Adrenal gland (tissue), 19 donors: ENCODE measurements at places on chromosomes 1 and 21. TPM values are rescaled to one million over a fixed set of nuclear protein-coding genes. Genes with fewer than 3 reads are reported as not detected.

MGST3 gene
- 225 TPM for total RNA-seq

- H3K4me3 ChIP-seq, result no peak overlapping the region
- no peaks in the 10 kb centered on the region for H3K36me3 ChIP-seq
- H3K27me3 ChIP-seq, result no peaks in the 10 kb centered on the region
- H3K4me1 ChIP-seq, result peaks cover 11% of the 10 kb centered on the region
These were observed 17.8 kb downstream of the TMEM50A start for GRCh38 chr1:25355841-25356395.

- no peak for DNase-seq
- H3K4me3 ChIP-seq, result no peak overlapping the region
- no peaks in the 10 kb centered on the region for H3K4me1 ChIP-seq
- no peaks in the 10 kb centered on the region for H3K36me3 ChIP-seq
- H3K27ac ChIP-seq, result no peak overlapping the region
These were observed 81.2 kb upstream of the IFFO2 start for GRCh38 chr1:19037659-19038058.

C1orf226 gene
- total RNA-seq, result 3.5 TPM

DNA sequence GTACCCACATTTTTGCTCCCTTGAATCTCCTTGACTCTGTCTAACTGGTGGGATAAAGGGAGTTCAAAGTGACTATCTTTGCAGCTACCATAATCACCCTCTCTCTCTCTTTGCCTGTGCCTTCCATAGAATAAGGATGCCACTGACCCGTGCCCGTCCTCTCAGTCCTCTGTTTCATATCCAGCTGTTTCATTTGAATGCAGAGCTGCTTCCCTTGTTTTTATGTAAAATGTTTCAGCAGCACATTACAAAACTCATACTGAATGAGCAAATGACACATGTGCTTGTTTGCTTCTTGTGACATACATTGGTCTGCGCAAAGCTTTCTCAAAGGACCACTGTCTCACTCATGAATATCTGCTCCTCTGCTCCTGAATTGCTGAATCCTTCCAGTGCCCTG lies 38.4 kb downstream of the CDC42 start:
- no peaks in the 10 kb centered on the region for H3K27me3 ChIP-seq
- peaks cover 40% of the 10 kb centered on the region for H3K36me3 ChIP-seq
- H3K4me1 ChIP-seq, result peaks cover 39% of the 10 kb centered on the region
- no peak overlapping the region for H3K4me3 ChIP-seq
- H3K27ac ChIP-seq, result no peak overlapping the region
- no peak for DNase-seq

HCN3 gene
- 6.5 TPM for total RNA-seq

NUP210L gene
- total RNA-seq, result 0.06 TPM

DNA sequence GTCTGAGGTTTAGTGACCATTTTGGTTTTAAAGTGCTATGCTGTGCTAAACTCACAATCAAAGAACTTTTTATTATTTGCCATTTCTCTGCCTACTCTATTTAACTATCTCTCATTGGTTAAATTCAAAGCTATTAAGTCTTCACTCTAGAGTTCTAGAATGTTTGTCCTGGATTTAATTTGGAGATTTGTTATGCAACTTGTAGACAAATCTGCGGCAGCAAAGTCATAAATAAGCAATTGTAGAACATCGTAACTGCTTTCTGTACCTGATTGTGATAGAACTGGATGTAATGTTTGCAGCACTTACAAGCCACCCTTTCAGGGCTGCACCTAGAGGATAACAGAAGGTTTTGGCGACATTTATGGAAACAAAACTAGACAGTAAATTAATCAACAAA lies 566.5 kb upstream of the ADGRL2 start:
- H3K27me3 ChIP-seq, result no peaks in the 10 kb centered on the region
- DNase-seq, result no peak
- no peak overlapping the region for H3K4me3 ChIP-seq
- no peaks in the 10 kb centered on the region for H3K36me3 ChIP-seq
- H3K4me1 ChIP-seq, result peaks cover 27% of the 10 kb centered on the region
- no peak overlapping the region for H3K27ac ChIP-seq

GRCh38 chr1:205715628-205716027 lies 34.4 kb downstream of the NUCKS1 start:
- no peak overlapping the region for H3K27ac ChIP-seq
- H3K4me1 ChIP-seq, result peaks cover 4% of the 10 kb centered on the region
- no peaks in the 10 kb centered on the region for H3K27me3 ChIP-seq
- no peak overlapping the region for H3K4me3 ChIP-seq

- no peak overlapping the region for H3K4me3 ChIP-seq
- no peaks in the 10 kb centered on the region for H3K36me3 ChIP-seq
- peaks cover 5% of the 10 kb centered on the region for H3K4me1 ChIP-seq
- no peak for DNase-seq
- no peak overlapping the region for H3K27ac ChIP-seq
- H3K27me3 ChIP-seq, result no peaks in the 10 kb centered on the region
These were observed 40.3 kb downstream of the EPHA2 start for GRCh38 chr1:16115468-16115983.

- no peak for DNase-seq
- H3K4me1 ChIP-seq, result no peaks in the 10 kb centered on the region
- no peak overlapping the region for H3K27ac ChIP-seq
- H3K27me3 ChIP-seq, result no peaks in the 10 kb centered on the region
- H3K36me3 ChIP-seq, result no peaks in the 10 kb centered on the region
These were observed 37.8 kb downstream of the FMO3 start for GRCh38 chr1:171128463-171128862.

DNA sequence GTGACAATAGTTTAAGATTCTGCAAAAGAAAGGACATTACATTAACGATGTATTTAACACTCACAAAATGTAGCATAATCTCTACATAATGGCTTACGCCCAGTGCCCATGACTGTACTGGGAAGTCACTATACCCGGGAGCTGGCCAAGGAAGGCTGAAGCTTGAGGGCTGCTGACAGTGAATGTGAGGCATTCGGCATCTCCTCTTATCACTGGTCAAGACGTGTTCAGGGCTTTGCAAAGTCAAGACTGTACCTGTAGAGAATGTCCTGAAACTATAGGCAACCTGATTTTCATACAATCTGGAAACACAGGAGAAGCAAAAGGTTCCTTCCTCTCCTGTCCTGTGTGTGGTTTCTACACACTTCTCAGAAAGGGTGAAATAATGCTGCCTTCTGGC lies 12.7 kb upstream of the IFNGR2 start:
- no peak overlapping the region for H3K27ac ChIP-seq
- H3K4me1 ChIP-seq, result no peaks in the 10 kb centered on the region
- no peaks in the 10 kb centered on the region for H3K36me3 ChIP-seq
- DNase-seq, result no peak
- no peaks in the 10 kb centered on the region for H3K27me3 ChIP-seq

GRCh38 chr1:227777646-227778045 lies 37.8 kb upstream of the PRSS38 start:
- H3K36me3 ChIP-seq, result peaks cover 6% of the 10 kb centered on the region
- DNase-seq, result no peak
- H3K27me3 ChIP-seq, result no peaks in the 10 kb centered on the region
- no peaks in the 10 kb centered on the region for H3K4me1 ChIP-seq
- H3K27ac ChIP-seq, result no peak overlapping the region

DNA sequence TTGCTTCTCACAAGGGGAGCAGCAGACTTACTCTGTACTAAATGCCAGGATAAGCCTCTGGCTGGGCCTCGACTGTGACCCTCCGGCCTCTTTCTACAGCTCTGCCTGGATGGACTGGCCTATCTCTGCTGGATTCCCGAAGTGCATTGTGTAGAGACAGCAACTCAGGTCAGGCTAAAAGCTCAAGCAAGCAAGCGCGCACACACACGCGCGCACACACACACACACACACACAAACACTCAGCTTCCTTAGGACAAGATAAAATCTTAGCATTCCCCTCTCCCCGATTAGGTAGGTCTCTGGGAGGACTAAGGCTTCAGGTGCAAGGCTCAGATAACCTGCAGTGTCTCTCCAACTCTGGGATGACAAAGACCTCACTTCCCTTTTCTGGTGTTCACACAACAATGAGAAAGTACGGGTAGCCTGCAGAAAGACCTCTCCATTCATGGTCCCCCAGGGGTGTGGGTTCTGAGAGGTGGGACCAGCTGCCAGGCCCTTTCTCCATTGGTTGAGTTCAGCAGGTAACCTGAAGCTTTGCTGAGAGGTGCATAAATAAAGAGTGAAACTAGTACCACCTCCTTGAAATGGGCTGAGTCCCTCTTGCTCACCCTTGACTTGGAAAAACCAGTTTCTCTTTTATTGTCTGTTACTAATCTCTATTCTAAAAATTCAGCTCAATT lies 155.1 kb upstream of the CAMK1G start:
- no peak overlapping the region for H3K27ac ChIP-seq
- no peaks in the 10 kb centered on the region for H3K36me3 ChIP-seq
- no peak overlapping the region for H3K4me3 ChIP-seq
- no peak for DNase-seq
- H3K27me3 ChIP-seq, result no peaks in the 10 kb centered on the region
